ENCODE measurements at places on chromosomes 5 and 9. TPM values are rescaled to one million over a fixed set of nuclear protein-coding genes. Genes with fewer than 3 reads are reported as not detected.

Gene GAPT
- total RNA-seq, result 0.92 TPM

Gene SPINK5
- 1.1 TPM for total RNA-seq

Gene PCDHA11
- not detected for total RNA-seq

Gene CCL21
- 12.4 TPM for total RNA-seq

Gene KIF4B
- total RNA-seq, result not detected

Gene HRH2
- 46.6 TPM for total RNA-seq

Gene C7
- total RNA-seq, result 346 TPM

Gene SRP19
- total RNA-seq, result 24.8 TPM

Gene MARCOL
- not detected for total RNA-seq

Gene GPR21
- 0.49 TPM for total RNA-seq

Gene CFAP90
- total RNA-seq, result not detected

Gene INPP5E
- 10.8 TPM for total RNA-seq

Gene NXNL2
- not detected for total RNA-seq

Gene TLX3
- not detected for total RNA-seq

Gene F2RL2
- total RNA-seq, result 0.14 TPM

Gene CDH18
- not detected for total RNA-seq

Gene ENG
- 131 TPM for total RNA-seq

Gene SPINK4
- not detected for total RNA-seq

Gene KCNV2
- not detected for total RNA-seq

Gene SLC1A3
- total RNA-seq, result 95.4 TPM

Gene DRD1
- total RNA-seq, result not detected

Gene ZNF879
- 3.5 TPM for total RNA-seq

Gene FGF10
- 4.4 TPM for total RNA-seq

Gene RANBP3L
- total RNA-seq, result 0.49 TPM

Gene FOXD4L4
- total RNA-seq, result not detected

Gene BDP1
- 13.8 TPM for total RNA-seq

Gene SLC23A1
- not detected for total RNA-seq

Gene ZFP37
- 1.1 TPM for total RNA-seq

Gene PNPLA7
- total RNA-seq, result 9.8 TPM

Gene CNTNAP3
- 7.4 TPM for total RNA-seq

Gene COL5A1
- total RNA-seq, result 18.7 TPM

Gene RMRP
- total RNA-seq, result 15,747 TPM

Gene NDOR1
- 5.9 TPM for total RNA-seq

Gene TMEFF1
- total RNA-seq, result 0.14 TPM

Gene SCGB3A2
- total RNA-seq, result not detected

Gene PRUNE2
- total RNA-seq, result 1.9 TPM

Gene CCL28
- 0.81 TPM for total RNA-seq

Gene TOPORS
- total RNA-seq, result 8.7 TPM

Gene FOXD4L6
- total RNA-seq, result not detected

Gene DBH
- total RNA-seq, result not detected

Gene ITGA2
- total RNA-seq, result 0.78 TPM

Gene CATSPER3
- total RNA-seq, result 1.1 TPM

Gene IFNA14
- not detected for total RNA-seq

Gene FAM78A
- total RNA-seq, result 62.9 TPM

Gene CCDC187
- not detected for total RNA-seq

Gene IL5
- total RNA-seq, result not detected

Gene NEUROG1
- total RNA-seq, result not detected

Gene EXD3
- 6.8 TPM for total RNA-seq

Gene C9orf153
- not detected for total RNA-seq

Gene PHYKPL
- total RNA-seq, result 34.5 TPM

Gene GNA14
- total RNA-seq, result 2.6 TPM

Gene UBE2QL1
- total RNA-seq, result 21.9 TPM

Gene ANKRD55
- total RNA-seq, result not detected
